Renal cortical epithelial cell (primary cell): ENCODE measurements at places on chromosomes 7 and 10. TPM values are rescaled to one million over a fixed set of nuclear protein-coding genes. Genes with fewer than 3 reads are reported as not detected.

Gene TSPAN12
- total RNA-seq, result 29.7 and 60.5 TPM in 2 replicates

Gene OR2A12
- not detected in 2 replicates for total RNA-seq

Gene FAM131B
- 1.0 and 4.2 TPM in 2 replicates for total RNA-seq

Gene ERVW-1
- total RNA-seq, result not detected in 2 replicates

Gene UPP1
- total RNA-seq, result 9.3 and 18.1 TPM in 2 replicates
